ENCODE measurements at places on chromosomes 2 and 18.

DNA sequence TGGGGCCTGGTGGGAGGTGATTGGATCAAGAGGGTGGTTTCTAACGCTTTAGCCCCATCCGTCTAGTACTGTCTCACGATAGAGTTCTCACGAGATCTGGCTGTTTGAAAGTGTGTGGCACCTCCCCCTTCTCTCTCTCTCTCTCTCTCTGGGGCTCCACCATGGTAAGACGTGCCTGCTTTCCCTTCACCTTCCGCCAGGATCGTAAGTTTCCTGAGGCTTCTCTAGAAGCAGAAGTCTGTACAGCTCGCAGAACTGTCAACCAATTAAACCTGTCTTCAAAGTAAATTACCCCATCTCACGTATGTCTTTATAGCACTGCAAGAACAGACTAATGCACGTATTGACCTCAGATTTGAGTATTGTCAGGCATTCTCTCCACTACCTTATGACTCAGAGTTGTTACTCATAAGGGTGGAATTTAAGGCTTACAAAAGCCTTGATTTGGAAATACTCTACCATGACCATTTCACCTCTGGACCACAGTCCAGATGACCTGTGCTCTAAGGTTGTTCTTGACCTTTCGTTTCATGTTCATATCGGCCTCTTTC is 99.5 kb upstream of the AGAP1 start:
- DNase-seq, result no peak

DNA sequence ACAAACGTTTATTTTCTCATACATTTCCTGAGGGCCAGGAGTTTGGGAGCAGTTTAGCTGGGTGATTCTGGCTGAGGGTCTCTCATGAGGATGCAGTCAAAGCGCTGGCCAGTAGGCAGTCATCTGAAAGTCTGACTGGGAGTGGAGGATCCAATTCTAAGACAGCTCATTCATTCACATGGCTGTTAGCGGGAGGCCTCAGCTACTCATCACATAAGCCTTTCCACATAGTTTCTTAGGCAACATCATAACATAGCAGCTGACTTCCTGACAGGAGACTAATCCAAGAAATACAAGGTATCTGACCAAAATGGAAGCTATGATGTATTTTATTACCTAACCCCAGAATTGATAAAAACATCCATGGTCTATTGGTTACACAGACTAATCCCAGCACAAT is 2.9 kb upstream of the MRPL44 start:
- no peak for DNase-seq

- DNase-seq, result no peak
Observed at GRCh38 chr2:232103140-232103737, 141.7 kb downstream of the DIS3L2 start.

GRCh38 chr2:97759727-97760407 is 46.5 kb downstream of the ZAP70 start:
- no peak for DNase-seq

- no peak for DNase-seq
Observed at GRCh38 chr2:211068108-211068780, 511.8 kb downstream of the CPS1 start.

Measured in hypothalamus (tissue), 51 donors.